Esophagus squamous epithelium (tissue), 5 donors: ENCODE measurements at places on chromosomes 4 and X. TPM values are rescaled to one million over a fixed set of nuclear protein-coding genes. Genes with fewer than 3 reads are reported as not detected.

Gene NEIL3
- 8.3 TPM for total RNA-seq

GRCh38 chrX:2774776-2775175, 22.9 kb downstream of the XG start:
- no peak for DNase-seq

GRCh38 chr4:152090543-152090942, 329.7 kb upstream of the GATB start:
- DNase-seq = no peak

- DNase-seq = no peak
Observed at GRCh38 chr4:130338851-130339250, 1242.9 kb downstream of the C4orf33 start.

GRCh38 chrX:39201305-39201990, 400.2 kb downstream of the MID1IP1 start:
- no peak for DNase-seq

Gene ALPK1
- 12.6 TPM for total RNA-seq

- no peak for DNase-seq
Observed at GRCh38 chrX:118773782-118774181, 46.4 kb downstream of the IL13RA1 start.

DNA sequence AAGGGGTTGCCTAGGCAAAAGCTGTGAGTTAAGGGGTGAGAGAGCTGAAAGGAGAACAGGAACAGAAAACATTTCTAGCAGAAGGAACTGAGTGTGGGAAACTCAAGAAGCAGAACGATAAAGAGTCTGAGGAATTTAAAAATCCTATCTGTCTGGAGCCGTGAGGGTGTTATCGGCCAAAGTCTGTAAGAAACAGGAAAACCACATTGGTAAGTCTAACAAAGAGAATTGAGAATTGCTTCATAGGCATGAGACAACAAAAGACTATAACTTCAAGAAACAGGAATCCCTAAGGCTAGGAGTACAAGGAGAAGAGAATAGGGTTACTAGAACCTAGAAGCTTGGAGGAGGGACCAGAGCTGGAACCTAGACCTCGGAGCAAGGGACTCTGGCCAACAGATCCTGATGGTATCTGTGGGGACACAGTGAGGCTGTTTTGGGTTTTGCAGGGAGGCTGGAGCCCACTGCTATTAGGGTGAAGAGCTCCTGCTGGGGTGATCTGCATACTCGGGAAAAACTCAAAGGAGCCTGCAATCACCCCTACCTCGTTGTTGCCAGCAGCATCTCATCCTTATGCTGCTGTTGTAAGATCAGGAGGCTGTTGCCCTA, 175.6 kb downstream of the FBXO8 start:
- no peak for DNase-seq

- DNase-seq = no peak
Observed at GRCh38 chrX:78886550-78886949, 58.6 kb upstream of the P2RY10 start.

GRCh38 chr4:164239976-164240375, 514.0 kb upstream of the SMIM31 start:
- DNase-seq = no peak

DNA sequence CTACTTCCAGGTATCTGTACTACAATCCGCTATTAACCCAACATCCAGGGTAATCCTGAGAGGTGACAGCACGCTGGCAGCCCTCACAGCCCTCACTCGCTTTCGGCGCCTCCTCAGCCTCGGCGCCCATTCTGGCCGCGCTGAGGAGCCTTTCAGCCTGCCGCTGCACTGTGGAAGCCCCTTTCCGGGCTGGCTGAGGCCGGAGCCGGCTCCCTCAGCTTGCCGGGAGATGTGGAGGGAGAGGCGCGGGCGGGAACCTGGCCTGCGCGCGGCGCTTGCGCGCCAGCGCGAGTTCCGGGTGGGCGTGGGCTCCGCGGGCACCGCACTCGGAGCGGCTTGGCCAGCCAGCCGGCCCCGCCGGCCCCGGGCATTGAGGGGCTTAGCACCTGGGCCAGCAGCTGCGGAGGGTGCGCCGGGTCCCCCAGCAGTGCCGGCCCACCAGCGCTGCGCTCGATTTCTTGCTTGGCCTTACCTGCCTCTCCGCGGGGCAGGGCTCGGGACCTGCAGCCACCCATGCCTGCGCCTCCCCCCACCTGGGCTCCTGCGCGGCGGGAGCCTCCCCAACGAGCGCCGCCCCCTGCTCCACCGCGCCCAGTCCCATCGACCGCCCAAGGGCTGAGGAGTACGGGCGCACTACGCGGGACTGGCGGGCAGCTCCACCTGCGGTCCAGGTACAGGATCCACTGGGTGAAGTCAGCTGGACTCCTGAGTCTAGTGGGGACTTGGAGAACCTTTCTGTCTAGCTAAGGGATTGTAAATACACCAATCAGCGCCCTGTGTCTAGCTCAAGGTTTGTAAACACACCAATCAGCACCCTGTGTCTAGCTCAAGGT, 87.3 kb downstream of the PRSS12 start:
- DNase-seq = no peak

Gene PDGFC
- total RNA-seq = 5.3 TPM
